ENCODE measurements at places on chromosomes 5 and 9.

- no peak for DNase-seq
Observed at GRCh38 chr5:14505310-14506139, 76.1 kb upstream of the OTULINL start.

DNA sequence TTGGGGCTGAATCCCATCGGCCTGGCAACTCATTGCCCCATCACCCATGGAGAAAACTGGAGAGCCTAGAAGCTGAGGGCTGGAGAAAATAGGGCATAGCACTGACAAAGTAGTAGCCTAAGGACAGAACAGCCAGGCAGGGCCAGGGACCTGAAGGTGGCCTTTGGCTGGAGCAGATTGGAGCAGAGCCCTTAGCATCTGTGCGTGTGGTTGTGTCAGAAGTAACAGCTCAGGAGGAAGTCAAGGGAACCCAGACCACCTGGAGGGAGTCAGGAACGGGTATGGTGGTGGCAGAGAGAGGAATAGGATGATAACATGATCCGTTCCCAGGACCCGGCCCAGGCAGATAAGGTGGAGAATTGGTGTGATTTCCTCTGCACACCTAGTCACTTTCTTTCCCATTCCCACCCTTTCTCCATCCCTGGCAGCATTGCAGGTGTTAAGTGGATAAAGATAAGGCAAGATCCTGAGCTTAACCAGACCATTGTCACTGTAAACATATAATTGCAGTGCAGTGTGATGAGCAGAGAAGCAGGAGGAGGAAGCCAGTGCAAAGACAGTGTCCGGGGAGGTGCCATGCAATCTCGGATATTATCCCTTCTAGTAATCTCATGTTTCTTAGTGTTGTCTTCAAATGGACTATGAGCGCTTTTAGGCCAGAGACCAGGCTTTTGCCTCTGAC lies 67.0 kb downstream of the NDFIP1 start:
- no peak for DNase-seq

DNA sequence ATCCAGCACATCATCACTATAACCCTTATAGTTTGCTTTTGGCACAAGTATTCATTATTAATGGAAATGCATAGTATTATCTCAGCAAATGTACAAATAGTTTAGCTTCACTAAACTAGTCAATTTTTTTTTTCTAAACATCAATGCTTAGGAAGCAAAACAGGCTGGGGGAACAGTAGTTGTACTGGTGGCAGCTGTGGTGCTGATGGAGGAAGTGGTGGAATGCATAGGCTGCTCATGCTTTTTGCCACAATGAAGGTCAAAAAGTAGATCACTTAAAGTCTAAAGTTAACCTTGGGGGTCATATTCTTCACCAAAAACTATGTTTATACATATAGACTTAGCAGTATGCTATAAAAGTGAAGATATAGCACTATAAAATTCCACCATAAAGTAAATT lies 36.3 kb upstream of the CDKN2B start:
- DNase-seq: no peak

GRCh38 chr5:68994645-68995044 lies 99.2 kb upstream of the SLC30A5 start:
- no peak for DNase-seq

- DNase-seq: no peak
Observed at GRCh38 chr5:139494832-139495231, 12.3 kb upstream of the STING1 start.

- no peak for DNase-seq
Observed at GRCh38 chr5:52359261-52359660, 428.5 kb upstream of the ITGA1 start.

DNA sequence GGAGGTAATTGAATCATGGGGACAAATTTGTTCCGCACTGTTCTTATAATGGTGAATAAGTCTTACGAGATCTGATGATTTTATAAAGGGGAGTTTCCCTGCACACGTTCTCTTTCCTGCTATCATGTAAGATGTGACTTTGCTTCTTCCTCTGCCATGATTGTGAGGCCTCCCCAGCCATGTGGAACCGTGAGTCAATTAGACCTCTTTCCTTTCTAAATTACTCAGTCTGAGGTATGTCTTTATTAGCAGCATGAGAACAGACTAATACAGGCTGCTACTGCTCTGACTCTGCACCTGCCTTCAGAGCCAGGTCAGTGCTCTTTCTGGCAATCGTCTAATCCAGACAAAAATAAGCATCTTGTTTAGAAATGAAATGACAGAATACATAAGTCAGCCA lies 479.2 kb upstream of the TUSC1 start:
- no peak for DNase-seq

DNA sequence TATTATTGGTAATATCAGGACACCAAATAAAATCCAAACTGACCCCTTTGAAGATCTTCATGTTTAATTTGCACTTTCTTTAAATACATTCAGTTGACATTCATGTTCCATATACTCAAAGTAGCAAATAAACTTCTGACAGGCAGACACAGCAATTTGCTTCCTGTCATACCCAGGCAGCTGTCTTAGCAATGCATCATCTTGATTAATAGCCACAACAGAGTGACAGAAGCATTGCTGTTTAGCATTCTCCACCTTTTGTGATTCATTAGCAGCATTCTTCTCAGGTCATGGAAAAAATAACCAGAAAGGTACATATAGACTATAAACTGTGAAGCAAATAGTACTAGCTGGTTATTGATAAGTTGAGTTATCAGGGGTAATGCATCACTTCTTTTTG lies 366.8 kb downstream of the CYLC2 start:
- DNase-seq: no peak

- no peak for DNase-seq
Observed at GRCh38 chr5:54745599-54745998, 228.0 kb downstream of the SNX18 start.

- no peak for DNase-seq
Observed at GRCh38 chr9:80157561-80157983, 585.8 kb downstream of the TLE4 start.

DNA sequence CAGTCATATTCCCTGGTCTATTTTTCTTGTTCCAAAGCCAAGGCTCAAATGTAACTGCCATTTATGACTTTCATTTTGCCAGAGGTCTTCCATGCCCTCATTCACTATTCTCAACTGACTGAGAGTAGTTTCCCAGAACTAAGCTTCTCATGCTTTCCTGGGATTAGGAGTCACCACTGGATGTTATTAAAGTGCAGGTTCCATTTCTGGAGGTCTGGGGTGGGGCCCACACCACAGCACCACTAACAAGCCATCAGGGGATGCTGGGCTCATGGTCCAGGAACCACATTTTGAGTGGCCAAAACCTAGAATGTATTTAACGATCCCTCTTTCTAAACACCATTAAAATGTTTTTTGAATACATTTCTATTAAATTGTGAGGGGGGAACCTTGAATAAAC lies 677.6 kb downstream of the SEMA5A start:
- no peak for DNase-seq

DNA sequence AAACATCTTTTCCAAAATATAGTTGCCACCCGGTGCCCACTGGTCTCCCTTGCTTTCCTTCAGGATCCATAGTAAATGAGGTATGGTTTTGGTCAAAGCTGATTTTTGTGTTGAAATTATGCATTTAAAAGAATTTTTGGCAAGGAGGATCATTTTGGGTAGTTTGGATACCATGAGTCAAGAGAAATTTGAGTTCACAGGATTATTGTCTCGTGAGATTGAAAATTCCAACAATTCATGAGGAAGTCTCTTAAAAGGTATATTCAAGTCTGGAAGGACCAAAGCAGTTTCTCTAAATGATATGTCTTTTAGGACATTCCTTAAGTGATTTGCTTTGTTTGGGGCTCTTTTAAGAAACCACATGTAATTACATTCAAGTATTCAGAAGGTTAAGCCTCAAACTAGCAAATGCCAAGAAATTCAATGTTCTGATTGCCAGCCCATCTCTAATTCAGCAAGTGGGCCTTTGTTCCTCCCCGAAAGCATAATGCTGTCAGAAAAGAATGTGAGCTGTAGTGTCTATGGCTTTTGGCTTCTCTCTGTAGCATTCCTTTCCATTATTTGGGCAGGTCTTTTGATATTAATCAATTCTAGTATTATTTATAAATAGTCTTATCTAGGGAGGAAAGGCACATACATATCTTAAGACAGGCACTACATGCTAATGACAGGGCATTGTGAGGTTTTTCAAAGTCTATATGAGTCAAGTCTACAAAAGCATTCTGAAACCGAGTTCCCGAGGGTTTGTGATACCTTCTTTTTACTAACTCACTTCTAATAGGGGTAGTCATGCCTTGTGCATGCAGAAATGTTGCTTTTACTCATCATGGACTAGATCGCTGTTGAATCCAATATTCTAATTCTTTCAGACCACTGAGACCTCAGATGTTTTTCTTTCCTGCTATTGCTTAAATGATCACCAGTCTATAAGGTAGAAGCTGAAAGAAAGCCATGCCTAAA lies 453.9 kb downstream of the ENC1 start:
- DNase-seq: no peak

DNA sequence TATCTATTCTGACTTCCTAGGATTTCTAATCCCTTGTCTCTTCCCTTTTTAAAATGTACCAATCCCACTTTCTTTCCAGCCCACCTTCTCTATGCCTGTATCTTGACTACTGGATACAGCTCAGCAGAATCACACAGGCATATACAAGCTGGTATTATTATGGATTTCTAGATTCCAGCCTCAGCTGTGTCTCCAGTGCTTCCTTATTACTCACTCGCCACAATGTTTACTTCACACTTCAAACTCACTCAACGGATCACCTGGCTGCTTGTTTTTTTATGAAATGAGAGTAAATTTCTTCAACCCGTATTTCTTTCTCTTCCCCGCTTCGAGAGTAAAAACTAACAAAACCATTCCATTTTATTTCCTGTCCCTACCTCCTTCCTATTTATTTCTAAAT lies 38.8 kb downstream of the CWC27 start:
- no peak for DNase-seq

DNA sequence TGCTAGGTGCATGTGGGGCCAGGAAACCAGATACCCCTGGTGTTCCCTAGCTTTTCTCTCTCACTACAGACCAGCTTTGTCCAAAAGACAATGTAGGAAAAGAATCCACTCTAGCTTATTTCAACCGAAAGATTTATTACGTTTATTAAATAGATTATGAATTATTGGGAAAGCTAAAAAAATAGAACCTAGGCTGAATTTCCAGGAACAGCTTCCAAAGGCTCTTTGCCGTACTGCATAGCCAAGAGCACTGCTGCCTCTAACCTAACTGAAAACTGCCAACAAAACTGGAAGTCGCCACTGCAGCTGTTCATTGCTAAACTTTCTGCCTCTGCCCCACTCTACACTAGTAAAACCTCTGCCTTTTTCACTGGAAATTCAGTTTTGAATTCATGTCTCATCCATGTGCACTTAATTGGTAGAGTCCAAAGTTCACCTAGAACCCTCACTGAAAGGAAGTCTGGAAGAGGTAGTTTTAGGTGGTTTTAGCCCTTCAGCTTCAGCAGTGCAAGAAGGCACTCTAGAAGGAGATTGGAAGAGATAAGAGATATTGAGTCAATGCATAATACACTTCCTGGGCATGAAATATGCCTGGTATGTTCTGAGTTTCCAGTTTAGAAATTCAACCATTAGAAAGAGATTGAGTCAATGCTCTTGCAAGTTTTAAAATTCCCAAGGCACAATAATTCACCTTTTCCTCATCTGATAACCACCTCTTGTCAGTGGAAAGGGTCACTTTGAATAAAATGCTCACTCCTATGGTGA lies 927.9 kb downstream of the MAT2B start:
- DNase-seq: no peak

DNA sequence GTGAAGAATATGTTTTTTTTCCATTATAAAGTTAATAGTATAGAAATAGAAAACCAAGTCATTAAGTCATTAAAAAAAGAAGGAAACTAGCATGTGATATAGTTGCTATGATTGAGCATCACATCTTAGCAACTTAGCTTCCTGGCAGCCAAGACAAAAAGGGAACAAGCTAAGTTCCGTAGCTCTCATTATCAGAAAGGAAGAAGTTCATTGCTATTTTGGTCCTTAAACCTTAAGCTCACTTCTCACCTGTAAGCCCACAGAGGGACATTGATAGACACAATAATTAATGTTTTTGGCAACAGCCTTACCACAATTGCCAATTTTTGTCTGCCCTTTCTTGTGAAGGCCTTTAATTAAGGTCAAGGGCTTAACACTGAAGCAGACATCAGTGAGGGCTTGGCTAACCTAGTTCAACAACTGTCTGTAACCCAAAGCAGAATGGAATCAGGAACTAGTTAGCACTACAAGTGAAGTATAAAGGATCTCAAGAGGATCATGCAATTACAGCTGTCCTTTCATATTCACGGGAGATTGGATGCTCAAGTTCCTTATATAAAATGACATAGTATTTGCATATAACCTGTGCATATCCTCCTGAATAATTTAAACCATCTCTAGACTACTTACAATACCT lies 24.0 kb upstream of the KLF4 start:
- no peak for DNase-seq

GRCh38 chr9:137506274-137506673 lies 43.9 kb downstream of the PNPLA7 start:
- DNase-seq: no peak

DNA sequence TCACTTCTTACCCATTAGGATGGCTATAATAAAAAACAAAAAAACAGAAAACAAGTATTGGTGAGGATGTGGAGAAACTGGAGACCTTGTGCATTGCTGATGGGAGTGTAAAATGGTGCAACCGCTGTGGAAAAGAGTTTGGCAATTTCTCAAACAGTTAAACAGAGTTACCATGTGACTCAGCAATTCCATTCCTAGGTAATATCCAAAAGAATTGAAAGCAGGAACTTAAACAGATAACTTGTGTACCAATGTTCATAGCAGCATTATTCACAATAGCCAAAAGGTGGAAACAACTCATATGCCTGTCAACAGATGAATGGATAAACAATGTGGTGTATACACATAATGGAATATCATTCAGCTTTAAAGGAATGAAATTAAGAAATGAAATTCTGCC lies 28.9 kb downstream of the DCP2 start:
- DNase-seq: no peak

DNA sequence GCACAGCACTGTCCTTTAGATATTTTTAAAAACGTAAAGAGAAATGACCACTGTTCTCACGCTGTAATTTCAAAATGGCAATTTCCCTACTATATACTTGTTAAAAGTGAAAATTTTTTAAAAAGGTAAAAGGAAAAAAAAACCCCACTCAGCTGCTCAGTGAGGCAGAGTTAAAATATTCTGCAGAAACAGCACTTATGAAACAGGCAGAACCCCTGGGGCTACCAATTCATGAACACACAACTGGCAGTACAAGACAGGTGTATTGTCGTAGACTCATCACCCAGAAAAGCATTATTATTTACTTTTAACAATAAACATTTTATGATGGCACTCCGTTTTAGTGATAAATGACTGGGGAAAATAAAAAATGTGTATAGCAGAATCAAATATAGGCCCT lies 1.5 kb upstream of the RASGRF2 start:
- DNase-seq: no peak

Data from stimulated activated CD4-positive, alpha-beta T cell treated with anti-CD3 and anti-CD28 coated beads, TNF-alpha, amount 100 ng/mL, for 4 hours (primary cell).